Stimulated activated CD8-positive, alpha-beta memory T cell treated with anti-CD3 and anti-CD28 coated beads, Interleukin-4, amount 100 ng/mL, for 4 hours (primary cell): ENCODE measurements at places on chromosomes 3 and 15.

DNA sequence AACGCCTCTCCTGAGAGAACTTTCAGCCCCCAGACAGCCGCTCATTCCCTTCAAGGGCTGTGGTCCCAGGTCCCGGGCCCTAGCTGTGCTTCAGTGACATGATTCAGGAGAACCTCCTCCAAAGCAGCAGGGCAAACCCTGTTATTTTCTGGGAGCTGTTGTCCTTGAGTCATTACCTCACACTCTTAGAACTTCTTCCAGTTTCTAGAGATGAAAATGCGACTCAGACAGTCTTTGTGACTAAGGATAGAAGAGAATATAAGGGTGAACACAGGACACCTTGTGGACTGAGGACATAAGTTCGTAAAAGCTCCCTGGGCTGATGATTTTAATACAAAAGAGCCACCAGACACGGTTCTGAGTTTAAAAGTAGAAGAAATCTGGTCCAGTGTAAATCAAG is 203.8 kb downstream of the RORA start:
- DNase-seq = no peak

GRCh38 chr3:189673535-189673934 is 42.3 kb downstream of the TP63 start:
- no peak for DNase-seq

DNA sequence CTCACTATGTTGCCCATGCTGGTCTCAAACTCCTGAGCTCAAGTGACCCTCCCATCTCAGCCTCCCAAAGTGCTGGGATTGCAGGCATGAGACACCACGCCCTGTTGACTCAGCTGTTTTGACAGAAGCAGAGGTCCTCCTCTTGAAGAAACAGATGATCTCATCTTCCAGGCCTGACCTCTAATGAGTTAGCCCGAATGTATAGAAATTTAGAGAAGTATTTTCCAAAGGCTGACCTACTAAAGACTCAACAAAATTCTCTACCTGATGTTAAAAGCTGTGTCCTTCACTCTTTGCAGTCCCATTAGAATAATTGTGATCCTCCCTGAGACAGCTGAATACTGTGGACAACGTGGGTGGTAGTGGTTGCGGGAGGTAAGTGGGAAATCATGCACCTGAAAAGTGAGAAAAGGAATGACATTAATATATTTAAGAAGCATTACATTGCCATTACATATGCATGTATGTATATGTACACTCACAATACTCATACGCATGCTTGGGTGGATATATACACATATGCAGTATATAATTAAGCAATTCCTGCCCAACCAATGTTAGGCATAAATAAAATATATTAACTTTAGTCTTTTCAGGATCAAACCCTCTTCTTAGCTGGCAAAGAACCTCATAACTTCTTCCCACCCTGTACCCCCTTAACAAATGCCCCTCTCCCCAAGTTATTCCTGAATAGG is 204.6 kb upstream of the NR2F2 start:
- no peak for DNase-seq

GRCh38 chr3:72810659-72811434 is 37.4 kb downstream of the SHQ1 start:
- DNase-seq = no peak

GRCh38 chr15:32107477-32108080 is 77.3 kb downstream of the CHRNA7 start:
- DNase-seq = no peak

DNA sequence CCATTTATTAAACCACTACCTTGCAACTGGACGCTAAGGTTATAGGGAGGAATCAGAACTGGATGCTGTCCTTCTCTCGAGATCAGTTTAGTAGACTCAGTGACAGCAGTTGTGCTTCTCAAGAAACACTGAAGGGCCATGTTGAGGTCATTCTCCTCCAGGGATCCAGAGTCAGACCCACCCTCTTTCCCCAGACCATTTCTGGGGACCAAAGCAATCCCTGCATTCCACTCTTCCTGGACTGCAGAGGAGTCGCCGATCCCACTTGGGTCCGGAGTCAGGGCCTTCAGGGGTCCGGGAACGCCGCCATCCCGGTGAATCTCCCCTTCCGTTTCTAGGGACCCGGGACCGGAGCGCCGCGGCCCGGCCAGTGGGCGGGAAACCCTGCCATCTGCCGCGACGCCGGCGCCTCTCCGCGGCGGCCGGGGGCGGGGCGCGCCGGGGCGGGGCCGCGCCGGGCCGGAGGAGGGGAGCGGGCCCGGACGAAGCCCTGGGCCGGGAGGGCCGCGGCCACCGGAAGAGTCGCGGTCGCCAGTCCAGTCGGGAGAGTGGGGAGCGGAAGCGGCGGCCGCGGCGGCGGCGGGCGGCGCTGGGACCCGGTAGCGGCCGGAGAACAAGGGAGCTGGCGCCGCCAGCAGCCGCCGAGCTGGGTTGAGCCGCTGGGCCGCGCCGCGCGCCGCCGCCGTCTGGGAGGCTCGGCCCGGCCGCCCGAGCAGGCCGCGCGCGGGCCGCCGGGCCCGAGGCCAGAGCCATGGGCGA is at the start of gene DVL3:
Gene DVL3, plus strand, starts transcription at position 493 of the 759 bp plus-strand sequence. Its CDS starts 259 bp downstream, at position 752.
- DNase-seq = no peak

GRCh38 chr15:47964229-47964628 is 156.6 kb upstream of the SLC24A5 start:
- no peak for DNase-seq
